ENCODE measurements at places on chromosomes 13 and 19. TPM values are rescaled to one million over a fixed set of nuclear protein-coding genes. Genes with fewer than 3 reads are reported as not detected.

CABP5 gene
- total RNA-seq: not detected

DLL3 gene
- 2.6 TPM for total RNA-seq

LSM7 gene
- total RNA-seq: 195 TPM

ZNF528 gene
- total RNA-seq: 14.7 TPM

LGALS14 gene
- not detected for total RNA-seq

GRCh38 chr13:30409886-30410704, 12.2 kb upstream of the UBE2L5 start:
- peak; percentile 80 for DNase-seq

- no peak for DNase-seq
Measured at GRCh38 chr13:27504868-27505194, 54.5 kb upstream of the MTIF3 start.

- DNase-seq: peak; percentile 91
Measured at GRCh38 chr19:45467456-45468158, at the start of gene FOSB. Gene FOSB (plus strand): TSS chr19:45467996. CDS start chr19:45468587, 591 bp downstream.

- no peak for DNase-seq
Measured at GRCh38 chr19:46550684-46551083, 50.4 kb upstream of the CALM3 start.

GRCh38 chr19:13700621-13701020, 63.7 kb upstream of the MRI1 start:
- DNase-seq: no peak

- DNase-seq: no peak
Measured at GRCh38 chr19:17447704-17448130, 751 bp downstream of the TMEM221 start.

- peak; percentile 64 for DNase-seq
Measured at GRCh38 chr19:7340959-7341837, 7.5 kb upstream of the ARHGEF18 start.
